ENCODE measurements at places on chromosomes 6 and 20. TPM values are rescaled to one million over a fixed set of nuclear protein-coding genes. Genes with fewer than 3 reads are reported as not detected.

The EPHA7 gene
- under 0.01 TPM for total RNA-seq

The PGC gene
- not detected for total RNA-seq

The OR12D3 gene
- not detected for total RNA-seq

The PNLDC1 gene
- not detected for total RNA-seq

The LY6G6D gene
- total RNA-seq = not detected

The PTPRT gene
- 0.22 TPM for total RNA-seq

The RBL1 gene
- 4.3 TPM for total RNA-seq

The GABRR1 gene
- not detected for total RNA-seq

The ZBTB46 gene
- total RNA-seq = 1.6 TPM

The EBF4 gene
- total RNA-seq = 13.3 TPM

The BMP2 gene
- 0.79 TPM for total RNA-seq

The GNAS-AS1 gene
- total RNA-seq = 1.2 TPM

The SIM1 gene
- 8.6 TPM for total RNA-seq

The GLP1R gene
- total RNA-seq = not detected

The WFDC12 gene
- total RNA-seq = not detected

The BPIFB4 gene
- not detected for total RNA-seq

The CPNE5 gene
- not detected for total RNA-seq

The TINAG gene
- total RNA-seq = not detected

The OPRL1 gene
- 1.3 TPM for total RNA-seq

All from placental epithelial cell (primary cell).